ENCODE measurements at places on chromosomes 16 and 17. TPM values are rescaled to one million over a fixed set of nuclear protein-coding genes. Genes with fewer than 3 reads are reported as not detected.

Gene KREMEN2
- total RNA-seq: not detected

Gene SALL1
- 0.65 TPM for total RNA-seq

Gene KRT15
- total RNA-seq: not detected

Gene HOXB5
- total RNA-seq: 0.33 TPM

Gene NDEL1
- 64.1 TPM for total RNA-seq

Gene C17orf67
- total RNA-seq: not detected

Gene TMEM88
- 1.0 TPM for total RNA-seq

Gene GRAP
- 2.4 TPM for total RNA-seq

Gene TMEM186
- total RNA-seq: 8.0 TPM

Gene CDIP1
- 9.1 TPM for total RNA-seq

Gene CENPT
- 30.2 TPM for total RNA-seq

Gene KIF18B
- total RNA-seq: not detected

Gene UNC13D
- total RNA-seq: 9.7 TPM

Gene ASIC2
- total RNA-seq: not detected

Gene C1QTNF1
- 198 TPM for total RNA-seq

Gene AANAT
- not detected for total RNA-seq

Gene KRTAP4-9
- not detected for total RNA-seq

Gene ITPRIPL2
- total RNA-seq: 50.0 TPM

Gene CALB2
- total RNA-seq: 101 TPM

Gene MT1H
- not detected for total RNA-seq

Gene ADORA2B
- 1.3 TPM for total RNA-seq

Gene RPL26
- 4,677 TPM for total RNA-seq

Gene HOXB1
- total RNA-seq: not detected

Gene GPR142
- total RNA-seq: not detected

Gene PIRT
- not detected for total RNA-seq

Gene UBE2O
- total RNA-seq: 11.7 TPM

Gene GINS3
- 5.5 TPM for total RNA-seq

Gene USH1G
- not detected for total RNA-seq

Gene NPIPA8
- total RNA-seq: 18.9 TPM

Gene KRTAP3-2
- not detected for total RNA-seq

Gene NACA2
- not detected for total RNA-seq

Gene CTRB2
- total RNA-seq: not detected

Gene KLHL10
- 0.66 TPM for total RNA-seq

Gene ABCA6
- total RNA-seq: 220 TPM

Gene KRT13
- not detected for total RNA-seq

Gene CACNG5
- total RNA-seq: not detected

Gene CDRT15
- not detected for total RNA-seq

Gene CCL8
- 0.85 TPM for total RNA-seq

Gene ZG16
- total RNA-seq: 0.75 TPM
